NCI-H82 (cell line): ENCODE measurements at places on chromosomes 11 and 22.

DNA sequence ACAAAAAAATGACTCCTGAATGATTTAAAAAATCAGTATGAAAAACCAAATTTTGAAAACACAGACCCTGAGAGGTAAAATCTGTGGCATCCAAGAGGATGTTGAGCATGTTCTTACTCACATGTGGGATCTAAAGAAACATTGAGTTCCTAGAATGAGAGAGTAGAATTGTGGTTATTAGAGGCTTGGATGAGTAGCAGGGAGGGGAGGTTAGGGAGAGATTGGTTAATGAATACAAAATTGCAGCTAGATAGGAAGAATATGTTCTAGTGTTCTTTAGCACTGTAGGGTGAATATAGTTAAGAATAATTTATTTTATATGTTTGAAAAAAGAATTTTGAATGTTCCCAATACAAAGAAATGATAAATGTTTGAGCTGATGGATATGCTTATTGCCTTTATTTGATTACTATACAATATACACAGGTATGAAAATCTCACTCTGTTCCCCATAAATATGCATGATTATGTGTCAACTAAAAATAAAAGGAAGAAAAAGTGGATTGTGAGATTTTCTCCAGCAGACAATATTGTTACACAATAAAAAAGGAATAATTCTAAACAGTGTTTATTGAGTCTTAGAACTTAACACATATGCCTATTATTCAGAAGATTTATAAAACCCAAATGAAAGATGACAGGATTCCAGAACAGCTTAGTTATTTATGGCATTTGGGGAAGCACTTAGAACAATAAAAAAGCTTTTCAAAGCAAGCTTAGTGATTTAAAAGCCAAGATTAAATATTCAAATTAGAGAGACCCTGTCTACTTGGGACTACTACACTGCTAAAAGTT is 28.7 kb downstream of the MS4A2 start:
- DNase-seq = no peak

GRCh38 chr11:88604260-88604659 is 266.7 kb upstream of the CTSC start:
- DNase-seq = no peak

GRCh38 chr11:116434986-116435385 is 337.8 kb downstream of the BUD13 start:
- DNase-seq = no peak

DNA sequence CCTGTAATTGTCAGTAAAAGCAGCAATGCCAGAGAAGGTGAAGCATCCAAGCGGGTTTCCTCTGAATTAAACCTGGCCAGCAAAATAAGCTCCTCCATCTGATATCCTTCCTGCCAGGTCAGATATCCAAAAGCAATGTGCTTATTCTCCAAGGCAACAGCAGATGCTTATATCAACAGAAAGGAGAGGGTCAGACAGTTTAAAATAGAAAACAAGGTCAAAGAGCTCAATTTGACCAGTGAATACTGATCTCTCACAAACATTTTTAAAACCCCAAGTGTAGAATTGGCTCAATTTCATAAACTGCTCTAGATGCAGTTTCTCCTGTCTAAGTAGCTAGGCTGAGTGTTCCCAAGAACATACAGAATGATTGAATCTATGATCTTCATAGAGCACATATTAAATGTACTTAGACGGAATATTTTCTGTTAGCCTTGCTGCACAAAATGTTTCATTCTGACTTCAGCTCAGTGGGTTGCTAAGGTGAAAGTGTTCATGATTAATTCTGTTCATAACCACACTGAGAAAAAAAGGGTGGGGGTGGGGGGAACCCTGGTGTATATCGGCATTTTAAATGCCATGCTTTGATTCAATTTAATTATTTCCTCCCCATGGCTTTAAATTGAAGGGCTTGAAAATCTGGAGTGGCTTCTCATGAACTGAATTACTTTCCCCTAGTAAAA is 174.2 kb upstream of the ARHGAP20 start:
- peak; percentile 73 for DNase-seq

- no peak for DNase-seq
Measured at GRCh38 chr22:21760640-21761039, 25.0 kb upstream of the YPEL1 start.

DNA sequence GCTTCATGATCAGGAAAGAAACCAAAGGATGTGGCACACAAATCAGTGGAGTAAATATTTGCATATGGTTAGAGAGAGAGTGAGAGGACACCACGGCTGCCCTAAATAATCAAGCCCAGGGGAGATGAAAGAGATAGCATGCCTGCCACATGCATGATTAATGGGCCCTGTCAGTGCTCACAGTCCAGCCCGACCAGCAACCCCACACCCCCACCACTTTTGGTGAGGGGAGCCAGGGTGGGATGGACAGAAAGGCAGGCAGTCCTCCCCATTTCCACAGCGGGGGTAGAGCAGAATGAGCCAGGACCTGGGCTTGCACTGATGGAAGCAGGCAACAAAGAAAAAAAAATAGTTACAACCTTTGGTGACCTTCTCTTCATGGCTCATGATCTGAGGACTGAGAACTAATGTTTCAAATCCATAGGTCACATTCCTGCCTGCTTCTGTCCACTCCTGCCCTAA is 545.0 kb downstream of the ETS1 start:
- no peak for DNase-seq

GRCh38 chr22:47593291-47593690 is 830.8 kb downstream of the TBC1D22A start:
- DNase-seq = no peak

GRCh38 chr22:47630741-47631534 is 868.5 kb downstream of the TBC1D22A start:
- DNase-seq = no peak

DNA sequence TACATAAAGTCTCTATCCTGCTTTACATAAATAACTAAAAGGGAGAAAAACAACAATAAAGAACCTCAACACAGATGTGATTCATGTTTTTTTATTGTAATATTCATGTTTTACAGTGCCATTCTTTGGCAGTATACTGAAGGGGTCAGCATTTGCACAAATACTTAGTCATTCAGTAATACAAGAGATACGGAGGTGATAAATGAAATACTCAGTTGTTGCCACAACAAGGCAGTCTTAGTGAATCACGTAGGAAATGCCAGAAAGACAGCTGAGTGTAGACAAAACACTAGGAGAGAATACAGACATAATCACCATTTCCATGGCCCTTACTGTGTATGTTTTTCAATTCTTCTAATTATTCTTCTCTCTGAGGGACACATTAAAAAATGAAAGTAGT is 910.4 kb downstream of the METTL15 start:
- DNase-seq = no peak

DNA sequence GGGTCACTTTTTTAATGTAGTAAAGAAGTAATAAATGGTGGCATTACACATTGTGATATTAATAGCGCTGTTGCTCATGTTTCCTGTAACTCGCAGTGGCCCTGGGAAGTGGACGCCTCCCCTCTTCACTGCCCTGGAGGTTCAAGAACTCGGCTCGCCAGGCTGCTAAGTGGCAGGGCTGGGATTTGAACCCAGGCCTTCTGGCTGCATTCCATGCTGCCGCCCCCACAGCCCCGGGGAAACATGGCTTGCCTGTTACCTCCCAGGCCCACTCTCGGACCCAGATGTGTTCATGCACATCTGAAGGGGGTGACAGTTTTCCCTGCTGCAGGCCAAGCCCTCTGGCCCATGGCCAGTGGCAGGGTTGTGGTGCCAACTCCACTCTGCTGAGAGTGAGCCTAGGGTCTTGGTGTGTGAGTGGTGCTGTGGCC is 25.0 kb upstream of the MGAT3 start:
- DNase-seq = no peak

GRCh38 chr11:68695531-68695930 is 11.2 kb downstream of the GAL start:
- DNase-seq = no peak

GRCh38 chr11:86636275-86636674 is 36.1 kb downstream of the ME3 start:
- no peak for DNase-seq

- peak; percentile 34 for DNase-seq
Measured at GRCh38 chr11:107549253-107549953, 16.1 kb downstream of the ALKBH8 start.

DNA sequence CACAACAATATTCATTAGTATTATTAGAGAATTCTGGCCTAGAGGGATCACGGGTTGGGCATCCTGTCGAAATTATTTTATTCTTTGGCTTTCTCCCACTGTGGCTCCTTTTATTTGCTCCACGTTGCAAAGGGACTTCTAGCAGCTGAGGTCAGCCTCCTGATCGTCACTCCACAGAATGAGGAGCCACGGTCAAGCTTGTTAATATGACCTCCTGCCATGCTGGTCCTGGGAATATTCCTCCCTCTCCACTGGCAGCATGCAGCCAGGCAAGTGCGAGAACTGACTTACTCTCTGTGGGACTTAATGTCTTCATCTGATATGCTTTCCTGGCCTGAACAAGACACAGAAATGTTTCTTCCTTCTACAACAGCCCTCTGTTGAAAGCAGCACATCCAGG is 20.9 kb downstream of the POU2AF3 start:
- no peak for DNase-seq

- DNase-seq = no peak
Measured at GRCh38 chr22:30833322-30833721, 135.3 kb downstream of the MORC2 start.

DNA sequence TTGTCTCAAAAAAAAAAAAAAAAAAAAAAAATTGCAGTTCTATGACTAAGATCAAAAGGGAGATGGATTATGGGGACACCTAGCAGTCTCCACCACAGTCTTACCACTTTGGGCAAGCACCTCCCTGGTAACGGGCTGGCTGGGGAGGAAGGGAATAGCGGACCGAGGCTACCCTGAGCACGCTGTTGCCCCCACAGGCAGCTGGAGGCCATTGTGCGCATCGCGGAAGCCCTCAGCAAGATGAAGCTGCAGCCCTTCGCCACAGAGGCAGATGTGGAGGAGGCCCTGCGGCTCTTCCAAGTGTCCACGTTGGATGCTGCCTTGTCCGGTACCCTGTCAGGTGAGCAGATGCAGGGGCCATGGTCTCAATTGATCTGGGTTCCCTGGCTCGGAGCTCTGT is 21.2 kb downstream of the MCM5 start:
- DNase-seq = peak; percentile 12

- DNase-seq = no peak
Measured at GRCh38 chr11:15627560-15627959, 512.8 kb downstream of the INSC start.

GRCh38 chr11:78381865-78382264 is 35.8 kb downstream of the GAB2 start:
- DNase-seq = no peak

- DNase-seq = peak; percentile 52
Measured at GRCh38 chr11:64340671-64341335, 799 bp downstream of the CCDC88B start.

- peak; percentile 73 for DNase-seq
Measured at GRCh38 chr11:123111465-123111864, 49.5 kb upstream of the HSPA8 start.

GRCh38 chr22:19658057-19658966 is 56.0 kb upstream of the SEPTIN5 start:
- DNase-seq = no peak

- DNase-seq = peak; percentile 35
Measured at GRCh38 chr11:119694334-119694733, 34.7 kb downstream of the NECTIN1 start.

GRCh38 chr11:125425601-125426000 is 70.5 kb downstream of the FEZ1 start:
- no peak for DNase-seq

- DNase-seq = no peak
Measured at GRCh38 chr22:36196254-36197064, 5.2 kb downstream of the APOL4 start.

- DNase-seq = no peak
Measured at GRCh38 chr11:6538945-6539344, 41.9 kb downstream of the DNHD1 start.

DNA sequence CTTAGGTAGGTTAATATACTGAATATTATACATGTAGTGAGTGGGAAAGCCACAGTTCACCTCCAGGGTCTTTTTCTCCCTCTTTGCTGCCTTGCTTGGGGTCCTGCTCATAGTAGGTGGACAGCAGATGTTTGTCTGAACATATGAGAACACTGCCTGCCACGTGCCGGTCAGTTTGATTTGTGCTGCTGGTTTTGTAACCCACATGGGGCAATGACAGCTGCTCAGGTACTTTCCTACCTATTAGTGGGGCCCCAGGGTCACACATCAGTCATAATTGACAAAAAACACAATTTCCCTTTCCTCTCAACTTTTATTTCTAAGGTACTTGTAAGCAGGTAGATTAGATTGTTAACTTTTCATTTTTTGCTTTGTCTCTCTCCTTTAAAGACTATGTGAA is 43.8 kb downstream of the BMAL1 start:
- DNase-seq = no peak

DNA sequence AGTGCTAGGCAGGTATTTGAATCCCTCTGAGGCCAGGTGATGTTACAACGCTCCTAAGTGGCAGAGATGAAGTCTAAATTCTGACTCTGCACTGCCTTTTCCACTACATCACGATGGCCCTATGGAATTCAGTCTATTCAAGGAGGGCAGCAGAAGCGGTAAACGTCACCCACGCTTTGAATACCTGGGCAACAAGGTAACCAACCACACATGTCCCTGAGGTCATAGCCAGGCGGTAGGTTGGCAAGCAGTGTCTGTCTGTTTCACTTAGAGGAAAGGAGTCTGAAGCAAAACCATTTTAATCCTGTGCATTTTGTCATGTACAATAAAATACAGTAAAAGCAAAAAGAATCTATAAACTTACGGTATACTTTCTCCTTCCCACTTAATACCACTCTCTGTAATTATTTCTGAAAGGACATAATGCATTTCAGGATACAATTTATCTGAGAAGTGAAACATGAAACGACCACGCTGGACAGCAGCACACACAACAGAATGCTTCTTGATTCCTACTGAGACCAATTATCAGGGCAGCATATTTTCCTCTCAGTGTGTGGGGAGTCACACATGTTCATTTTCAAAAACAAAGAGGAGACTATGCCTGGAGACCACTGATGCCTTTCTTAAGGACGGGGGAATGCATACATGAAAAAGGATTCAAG is 51.3 kb downstream of the PRDM10 start:
- no peak for DNase-seq

GRCh38 chr22:29268511-29269229 is 602 bp downstream of the EWSR1 start:
- peak; percentile 62 for DNase-seq

- DNase-seq = no peak
Measured at GRCh38 chr11:112718483-112718882, 242.7 kb upstream of the NCAM1 start.

- DNase-seq = no peak
Measured at GRCh38 chr11:1567721-1568100, 4.4 kb downstream of the DUSP8 start.

GRCh38 chr11:123253223-123253622 is 58.2 kb upstream of the CLMP start:
- no peak for DNase-seq

GRCh38 chr11:10418259-10418949 is 36.7 kb upstream of the AMPD3 start:
- no peak for DNase-seq

- DNase-seq = peak; percentile 86
Measured at GRCh38 chr11:46112961-46113607, 8.2 kb downstream of the PHF21A start.
